Daoy (cell line): ENCODE measurements at places on chromosomes 2 and 18. TPM values are rescaled to one million over a fixed set of nuclear protein-coding genes. Genes with fewer than 3 reads are reported as not detected.

Gene DES
- total RNA-seq, result 0.17 and 0.77 TPM in 2 replicates

Gene SKA1
- total RNA-seq, result 48.2 and 62.6 TPM in 2 replicates

Gene TACR1
- total RNA-seq, result not detected in 2 replicates

Gene NCKAP5
- 8.4 and 8.8 TPM in 2 replicates for total RNA-seq

Gene TOGARAM2
- 0.29 TPM in 1 of 2 replicates, not detected in the other for total RNA-seq

Gene ACTR2
- 60.8 and 75.9 TPM in 2 replicates for total RNA-seq

Gene TSPYL6
- not detected in 2 replicates for total RNA-seq

Gene DSG4
- total RNA-seq, result not detected in 2 replicates

Gene RAMP1
- total RNA-seq, result 12.9 and 13.4 TPM in 2 replicates

Gene LINC00305
- not detected in 2 replicates for total RNA-seq

Gene LIMS4
- 0.24 and 0.29 TPM in 2 replicates for total RNA-seq

Gene CNGA3
- total RNA-seq, result not detected in 2 replicates

Gene IL1RN
- total RNA-seq, result not detected in 2 replicates

Gene PRKCE
- 4.6 and 4.9 TPM in 2 replicates for total RNA-seq

Gene NPHP1
- total RNA-seq, result 4.8 and 7.5 TPM in 2 replicates

Gene RAB31
- 18.2 and 19.3 TPM in 2 replicates for total RNA-seq

Gene INPP5D
- not detected in 2 replicates for total RNA-seq

Gene AQP12A
- not detected in 2 replicates for total RNA-seq

Gene ABHD1
- 1.7 TPM in 1 of 2 replicates, not detected in the other for total RNA-seq

Gene KLF7
- 10.7 TPM in 2 replicates for total RNA-seq
